T-cell (primary cell): ENCODE measurements at places on chromosomes 6 and 20.
A peak's percentile ranks its signal among the peaks of the same experiment; 100 is the strongest.

DNA sequence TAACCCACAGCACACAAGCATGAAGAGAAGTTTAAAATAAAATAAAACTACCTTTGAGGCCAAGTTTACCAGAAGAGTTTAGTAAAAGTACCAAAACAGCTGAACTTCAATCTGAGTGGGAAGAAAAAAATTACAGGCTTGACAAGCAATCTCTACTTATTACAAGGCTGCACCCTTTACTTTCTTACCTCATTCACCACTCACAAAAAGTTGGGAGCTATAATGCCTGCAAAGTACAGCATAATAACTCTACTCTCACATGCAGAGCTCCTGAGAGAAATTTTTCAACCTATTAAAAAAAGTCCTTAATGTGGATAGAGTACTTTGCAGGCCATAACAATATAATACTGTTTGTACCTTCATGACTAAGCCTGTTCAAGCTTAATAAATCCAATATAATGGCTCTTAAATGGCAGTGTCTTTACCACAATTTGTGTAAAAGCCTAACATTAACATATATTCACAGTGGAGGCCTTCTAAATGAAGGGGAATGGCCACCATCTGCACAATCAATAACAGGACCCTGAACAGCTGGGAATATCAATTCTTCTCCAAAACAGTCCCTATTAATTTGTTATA lies 103.1 kb downstream of the DST start:
- no peak for DNase-seq

DNA sequence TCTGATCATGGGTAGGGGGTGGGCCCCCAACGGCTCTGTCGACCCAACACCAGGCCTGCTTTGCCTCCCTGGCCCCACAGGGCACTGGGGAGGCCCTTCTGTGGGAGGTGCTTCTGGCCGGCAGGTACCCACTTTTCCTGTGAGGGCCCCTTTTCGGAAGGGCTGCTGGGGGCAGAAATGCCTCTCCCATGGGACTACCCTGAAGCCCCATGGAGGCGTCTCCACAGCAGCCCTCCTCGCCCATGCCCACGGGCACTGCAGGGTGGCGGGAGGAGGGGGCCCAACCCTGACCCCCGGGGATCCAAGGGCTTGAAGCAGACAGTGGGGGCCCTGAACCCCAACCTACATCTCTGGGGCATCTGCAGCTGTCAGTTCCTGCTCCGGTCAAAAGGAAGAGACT lies 2.3 kb downstream of the BIRC7 start:
- no peak for DNase-seq

GRCh38 chr6:145895802-145896201 lies 68.4 kb downstream of the SHPRH start:
- no peak for DNase-seq

DNA sequence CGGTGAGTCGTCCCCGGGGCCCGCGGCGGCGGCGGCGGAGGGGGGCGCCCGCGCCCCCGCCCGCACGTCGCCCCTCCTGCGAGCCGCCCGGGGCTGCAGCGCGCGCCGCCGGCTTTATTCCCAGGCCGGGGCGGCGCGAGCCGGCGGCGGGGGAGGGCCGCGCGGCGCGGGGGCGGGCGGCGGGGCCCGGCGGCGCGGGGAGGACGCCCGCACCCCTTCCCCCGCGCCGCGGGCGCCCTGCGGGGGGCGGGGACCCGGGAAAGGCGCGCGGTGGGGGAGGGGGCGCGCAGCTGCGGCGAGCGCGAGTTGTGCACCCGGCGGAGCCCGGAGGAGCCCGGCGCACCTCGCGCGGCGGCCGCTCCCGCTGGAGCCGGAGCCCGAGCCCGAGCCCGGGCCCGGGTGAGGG lies 646 bp downstream of the HMGA1 start:
- no peak for DNase-seq

DNA sequence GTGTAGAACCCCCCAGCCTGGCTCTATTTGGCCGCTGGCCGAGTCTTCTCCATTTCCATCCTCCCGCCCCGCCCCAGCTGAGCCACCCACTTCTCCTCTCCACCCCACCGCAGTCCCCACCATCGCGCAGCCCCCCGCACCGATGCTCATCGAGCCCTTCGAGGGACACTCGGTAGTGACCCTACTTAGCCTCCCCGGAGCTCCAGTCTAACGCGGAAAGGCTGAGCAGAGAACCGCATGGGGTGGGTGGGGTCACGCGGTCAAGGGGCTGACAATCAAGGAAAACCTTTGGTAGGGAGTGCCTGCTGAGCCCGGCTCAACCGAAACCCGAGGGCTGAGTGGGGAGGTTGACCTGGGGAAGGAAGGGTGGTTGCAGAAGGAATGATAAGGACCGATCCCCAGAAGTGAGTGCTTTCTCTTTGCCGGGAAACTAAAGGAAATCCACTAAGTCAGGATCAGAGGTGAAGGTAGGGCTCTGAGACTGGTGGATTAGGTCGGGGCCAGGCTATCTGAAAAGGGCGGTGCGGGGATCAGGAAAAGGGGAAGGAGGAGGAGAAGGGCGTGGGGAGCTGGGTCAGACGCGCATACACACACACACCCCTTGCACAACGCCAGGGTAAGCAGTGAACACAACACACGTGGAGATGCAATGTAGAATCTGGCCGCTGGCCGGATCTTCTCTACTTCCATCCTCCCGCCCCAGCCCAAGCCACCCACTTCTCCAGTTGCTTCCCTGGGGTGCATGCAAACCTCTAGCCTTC lies 49.8 kb downstream of the CPXM1 start:
- DNase-seq = no peak

- no peak for DNase-seq
These were observed 962.1 kb downstream of the GRIK2 start for GRCh38 chr6:102355578-102355977.

DNA sequence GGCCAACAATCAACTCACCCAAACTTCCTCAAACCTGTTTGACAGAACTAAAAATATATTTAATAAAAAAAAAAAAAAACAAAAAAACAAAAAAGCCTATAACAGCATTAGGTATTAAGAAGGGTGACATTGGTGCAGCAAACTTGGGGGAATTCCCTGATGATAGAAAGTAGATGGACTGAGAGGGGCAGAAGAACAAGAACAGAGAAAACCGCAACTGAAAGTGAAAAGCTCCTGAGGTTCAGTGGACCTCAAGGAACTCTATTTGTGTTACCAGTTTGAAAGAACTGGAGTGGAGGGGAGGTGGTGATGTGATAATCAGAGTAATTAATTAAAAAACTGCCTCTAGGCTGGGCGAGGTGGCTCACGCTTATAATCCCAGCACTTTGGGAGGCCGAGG lies 53.8 kb downstream of the MACROD2 start:
- no peak for DNase-seq

- peak; percentile 7 for DNase-seq
These were observed 351.9 kb upstream of the PRND start for GRCh38 chr20:4369798-4370124.

GRCh38 chr6:155349129-155349528 lies 34.8 kb upstream of the TFB1M start:
- no peak for DNase-seq

GRCh38 chr6:118712969-118713368 lies 61.6 kb upstream of the CEP85L start:
- no peak for DNase-seq

DNA sequence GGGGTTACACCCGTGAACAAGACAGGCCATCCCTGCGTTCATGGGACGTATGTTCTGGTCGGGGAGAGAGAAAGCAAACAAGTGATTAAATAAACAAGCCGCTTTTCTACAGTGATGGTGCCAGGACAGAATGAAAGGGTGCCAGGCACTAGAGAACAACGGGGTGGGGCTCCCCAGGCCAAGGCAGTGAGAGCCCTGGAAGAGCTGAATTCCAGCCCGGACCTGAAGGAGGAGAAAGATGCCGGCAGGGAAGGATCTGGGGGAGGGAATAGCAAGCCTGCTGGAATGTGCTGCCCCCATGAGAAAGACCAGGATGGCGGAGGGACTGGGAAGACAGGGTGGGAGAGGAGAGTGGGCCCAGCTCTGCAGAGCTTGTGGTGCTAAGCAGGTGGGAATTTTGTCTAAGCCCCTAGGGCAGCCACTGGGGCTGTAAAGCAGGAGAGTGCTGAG lies 7.5 kb downstream of the SNAI1 start:
- DNase-seq = no peak

DNA sequence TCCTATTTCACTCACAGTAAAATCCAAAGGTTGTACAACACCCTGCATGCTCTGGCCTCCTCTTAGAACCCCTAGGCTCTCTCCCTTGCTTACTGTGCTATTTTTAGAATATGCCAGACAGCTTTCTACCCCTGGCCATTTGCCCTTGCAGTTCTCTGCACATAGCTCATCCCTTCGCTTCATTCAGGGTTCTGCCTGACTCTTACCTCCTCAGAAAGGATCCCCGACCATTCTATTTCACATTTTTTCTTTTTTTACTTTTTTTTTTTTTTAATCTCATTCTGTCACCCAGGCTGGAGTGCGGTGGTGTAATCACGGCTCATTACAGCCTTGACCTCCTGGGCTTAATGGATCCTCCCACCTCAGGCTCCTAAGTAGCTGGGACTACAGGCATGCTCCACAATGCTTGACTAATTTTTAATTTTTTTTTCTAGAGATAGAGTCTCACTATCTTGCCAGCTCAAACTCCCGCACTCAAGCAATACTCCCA lies 33.6 kb downstream of the COMMD7 start:
- no peak for DNase-seq

- DNase-seq = no peak
These were observed 169.9 kb downstream of the CARMIL1 start for GRCh38 chr6:25448965-25449538.

DNA sequence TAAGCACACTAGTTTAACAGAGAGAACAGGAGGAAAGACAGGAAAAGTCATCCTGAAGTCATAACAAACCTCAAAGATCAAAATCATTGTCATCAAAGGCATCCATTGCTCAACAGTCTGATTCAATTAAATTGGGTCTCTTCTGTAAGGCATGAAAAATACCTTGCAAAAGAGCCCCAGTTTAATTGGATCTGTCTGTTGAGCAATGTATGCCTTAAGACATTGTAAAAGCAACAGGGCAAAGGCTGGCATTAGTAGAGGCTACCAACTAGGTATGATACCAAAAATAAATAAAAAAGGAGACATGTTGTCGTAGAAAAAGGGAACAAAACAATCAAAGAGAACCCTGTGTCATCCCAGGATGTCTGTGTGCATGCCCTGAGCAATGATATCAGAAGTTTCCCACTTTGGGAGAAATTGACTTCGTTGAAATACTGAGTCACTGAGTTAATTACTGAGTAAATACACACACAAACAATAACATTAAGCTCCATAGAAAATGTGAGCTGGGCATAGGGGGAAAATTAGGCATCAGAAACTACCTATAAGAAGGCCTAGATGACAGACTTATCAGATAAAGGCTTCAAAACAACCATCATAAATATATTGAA lies 1013.8 kb upstream of the CITED2 start:
- no peak for DNase-seq

DNA sequence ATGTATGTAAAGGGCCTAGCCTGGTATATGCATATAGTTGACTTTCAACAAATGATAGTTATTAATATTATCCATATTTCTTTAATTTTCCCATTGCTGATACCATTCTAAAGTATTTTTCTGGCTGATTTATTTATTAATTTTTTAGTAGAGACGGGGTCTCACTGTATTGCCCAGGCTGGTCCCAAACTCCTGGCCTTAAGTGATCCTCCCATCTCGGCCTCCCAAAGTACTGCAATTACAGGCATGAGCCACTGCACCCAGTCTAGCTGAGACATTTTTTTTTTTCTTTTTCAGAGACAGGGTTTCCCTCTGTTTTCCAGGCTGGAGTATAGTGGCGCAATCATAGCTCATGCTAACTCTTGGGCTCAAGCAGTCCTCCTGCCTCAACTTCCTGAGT lies 29.8 kb upstream of the MROH8 start:
- DNase-seq = no peak

- DNase-seq = no peak
These were observed 272.1 kb downstream of the LRFN2 start for GRCh38 chr6:40315060-40315459.

- DNase-seq = no peak
These were observed 21.3 kb downstream of the GRM1 start for GRCh38 chr6:146050168-146050567.

GRCh38 chr6:22353101-22353500 lies 56.3 kb upstream of the PRL start:
- no peak for DNase-seq

DNA sequence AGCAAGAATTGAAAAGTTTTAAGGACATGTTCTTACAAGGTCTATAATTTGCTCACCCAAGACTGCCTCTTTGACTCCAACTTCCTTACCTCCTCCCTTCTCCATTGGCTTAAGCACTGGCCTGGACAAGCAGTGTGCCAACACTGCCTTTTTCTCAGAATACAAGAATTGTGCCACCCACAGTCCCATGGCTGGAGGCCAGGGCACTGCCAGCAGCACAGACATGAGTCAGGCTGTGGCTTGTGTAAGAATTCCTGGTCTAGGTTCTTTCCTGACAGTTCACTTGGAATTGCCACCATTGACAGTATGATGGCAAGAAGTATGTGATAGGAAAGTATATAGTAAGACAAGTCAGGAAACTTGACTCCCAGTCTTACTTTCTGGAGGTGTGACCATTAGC lies 202.7 kb upstream of the MARCKS start:
- no peak for DNase-seq

- DNase-seq = no peak
These were observed 406.2 kb upstream of the MMS22L start for GRCh38 chr6:97689078-97689754.

DNA sequence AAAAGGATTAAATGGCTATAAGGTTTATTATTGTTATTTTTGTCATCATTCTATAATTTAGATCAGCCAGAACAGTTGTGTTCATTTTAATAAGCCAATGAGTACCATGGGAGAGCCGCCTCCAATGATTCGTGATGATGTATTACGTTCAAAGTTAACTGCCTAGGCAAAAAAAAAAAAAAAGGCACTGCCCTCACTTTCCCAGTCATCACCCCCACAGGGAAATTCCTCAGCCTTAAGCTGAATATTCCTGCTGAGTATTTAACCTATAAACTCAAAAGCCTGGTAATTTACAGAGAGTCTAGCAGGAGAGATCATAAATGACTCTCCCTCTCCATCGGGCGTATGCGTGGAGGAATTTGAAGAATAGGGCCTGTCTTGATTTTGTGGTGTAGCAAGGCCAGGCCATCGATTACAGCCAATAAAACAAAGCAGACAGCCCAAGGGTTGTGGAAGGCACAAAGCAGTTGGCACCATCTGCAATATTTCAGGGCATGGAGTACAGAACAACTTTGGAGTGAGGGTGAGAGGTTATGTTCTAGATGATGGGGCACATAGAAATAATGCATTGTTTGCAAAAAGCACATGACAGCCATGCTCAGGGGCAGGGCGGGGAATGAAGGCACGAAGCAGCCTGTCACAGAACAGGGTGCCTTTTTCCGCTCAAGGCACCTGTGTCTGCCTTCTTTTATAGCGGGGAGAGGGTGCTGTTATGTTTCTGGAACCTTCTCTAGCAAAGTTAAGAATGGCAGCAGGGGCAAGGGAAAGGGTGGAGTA lies 138.2 kb upstream of the DTNBP1 start:
- DNase-seq = no peak

- no peak for DNase-seq
These were observed 3.4 kb downstream of the EGFL8 start for GRCh38 chr6:32167761-32168262.

GRCh38 chr6:35718911-35719381 lies 17.9 kb upstream of the ARMC12 start:
- DNase-seq = no peak
